PC-3 (cell line): ENCODE measurements at places on chromosomes 1 and 21. TPM values are rescaled to one million over a fixed set of nuclear protein-coding genes. Genes with fewer than 3 reads are reported as not detected.

SEMA4A gene
- total RNA-seq, result 5.8 and 13.1 TPM in 2 replicates

TLR5 gene
- total RNA-seq, result 0.46 and 1.2 TPM in 2 replicates

FHL3 gene
- total RNA-seq, result 3.6 and 6.3 TPM in 2 replicates

PROK1 gene
- total RNA-seq, result not detected in 2 replicates

MFSD2A gene
- total RNA-seq, result 8.6 and 12.1 TPM in 2 replicates

HHIPL2 gene
- 1.1 and 1.2 TPM in 2 replicates for total RNA-seq

LCE6A gene
- total RNA-seq, result not detected in 2 replicates

CHRM3 gene
- total RNA-seq, result 1.2 and 3.5 TPM in 2 replicates

HCN3 gene
- total RNA-seq, result 1.8 and 1.9 TPM in 2 replicates

HPDL gene
- total RNA-seq, result not detected in 2 replicates

CAPN9 gene
- not detected in 2 replicates for total RNA-seq

C1orf141 gene
- total RNA-seq, result not detected in 2 replicates

CCDC30 gene
- total RNA-seq, result 0.46 and 0.58 TPM in 2 replicates

VSIG8 gene
- 0.29 and 0.47 TPM in 2 replicates for total RNA-seq

EPHA2 gene
- total RNA-seq, result 459 and 567 TPM in 2 replicates

COL6A2 gene
- total RNA-seq, result 521 and 654 TPM in 2 replicates

WDR64 gene
- total RNA-seq, result not detected in 2 replicates

PADI4 gene
- 0.04 and 0.92 TPM in 2 replicates for total RNA-seq

GPR25 gene
- total RNA-seq, result not detected in 2 replicates

ABCD3 gene
- 31.7 and 36.3 TPM in 2 replicates for total RNA-seq

SGIP1 gene
- not detected in 2 replicates for total RNA-seq

DNM3 gene
- 0.46 and 0.98 TPM in 2 replicates for total RNA-seq

RO60 gene
- total RNA-seq, result 37.9 and 45.4 TPM in 2 replicates

DFFB gene
- total RNA-seq, result 17.1 and 19.6 TPM in 2 replicates

FAM151A gene
- total RNA-seq, result not detected in 2 replicates
